ENCODE measurements at places on chromosomes 13 and 19.

GRCh38 chr13:49455007-49455398, 10.9 kb downstream of the SETDB2 start:
- no peak for DNase-seq

DNA sequence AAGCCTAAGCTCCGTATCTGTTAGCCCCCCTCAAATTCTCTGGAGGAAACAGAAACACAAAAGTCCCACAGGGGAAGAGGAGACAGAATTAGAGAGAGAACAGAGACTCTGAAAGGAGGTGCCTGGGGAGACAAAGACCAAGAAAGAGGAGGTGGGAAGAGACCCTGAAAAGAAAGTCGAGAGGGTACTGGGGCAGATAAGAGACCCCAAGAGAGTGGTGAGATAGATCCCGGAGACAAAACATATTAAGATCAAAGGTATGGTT, 915 bp upstream of the GRWD1 start:
- DNase-seq = peak; percentile 19

- DNase-seq = peak; percentile 79
These were observed 223.7 kb downstream of the TBC1D4 start for GRCh38 chr13:75258159-75258782.

GRCh38 chr13:40682449-40683240, 16.2 kb upstream of the FOXO1 start:
- peak; percentile 89 for DNase-seq

GRCh38 chr13:84670245-84670644, 788.0 kb upstream of the SLITRK1 start:
- peak; percentile 10 for DNase-seq

- DNase-seq = peak; percentile 63
These were observed 659 bp downstream of the GNA11 start for GRCh38 chr19:3094601-3095440.

DNA sequence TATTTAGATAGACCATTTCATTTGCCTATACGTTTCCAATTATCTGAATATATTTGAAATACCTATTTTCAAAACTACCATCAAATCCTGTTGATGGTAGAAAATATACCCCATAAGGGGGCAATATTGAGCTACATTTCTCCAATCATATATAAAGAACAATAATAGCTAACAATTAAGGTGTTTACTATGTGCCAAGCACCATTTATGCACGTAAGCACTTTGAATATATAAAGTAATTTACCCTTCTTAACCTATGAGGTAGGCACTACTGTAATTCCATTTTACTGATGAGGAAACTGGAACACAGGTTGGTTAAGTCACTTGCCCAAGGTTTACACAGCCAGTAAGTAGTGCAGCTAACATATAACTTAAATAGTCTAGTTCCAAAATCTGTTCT, 79.2 kb downstream of the UBL3 start:
- peak; percentile 72 for DNase-seq

DNA sequence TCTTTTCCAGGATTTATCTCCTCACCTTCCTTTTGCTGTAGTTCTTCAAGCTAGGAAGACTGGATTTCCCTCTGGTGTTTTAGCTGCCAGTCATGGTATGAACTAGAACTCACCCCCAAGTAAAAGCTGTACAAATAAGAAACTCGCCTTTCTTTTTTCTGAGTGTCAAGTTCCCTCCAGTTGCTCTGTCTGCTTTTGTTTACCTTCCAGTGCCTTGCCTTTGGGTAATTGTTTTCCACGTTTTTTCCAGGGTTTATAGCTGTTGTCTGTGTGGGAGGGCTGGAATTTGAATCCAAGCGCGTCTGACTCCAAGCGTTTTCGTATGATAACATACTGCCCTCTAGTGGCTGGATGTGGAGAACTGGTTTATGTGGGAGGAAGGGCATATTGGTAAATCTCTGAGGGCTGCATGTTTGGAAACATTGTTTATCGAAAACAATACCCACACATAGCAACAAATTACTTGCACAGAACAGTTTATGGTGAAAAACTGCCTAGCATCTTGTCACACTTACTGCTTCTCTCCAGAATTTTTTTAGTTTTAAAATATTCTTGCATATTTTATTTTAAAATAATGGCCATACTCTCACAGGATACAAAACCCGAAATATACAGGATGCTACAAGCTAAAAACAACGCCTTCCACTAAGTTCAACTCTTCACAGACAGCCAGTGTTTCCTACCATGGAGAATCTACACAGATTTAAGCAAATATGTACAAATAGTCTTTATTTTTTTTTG, 19.2 kb downstream of the RCN3 start:
- peak; percentile 99 for DNase-seq

- DNase-seq = no peak
These were observed 977 bp upstream of the IL17D start for GRCh38 chr13:20702530-20702914.

- DNase-seq = no peak
These were observed 36.7 kb downstream of the CARD8 start for GRCh38 chr19:48218997-48219396.

GRCh38 chr19:307793-308420, 16.7 kb upstream of the PLPP2 start:
- DNase-seq = no peak

DNA sequence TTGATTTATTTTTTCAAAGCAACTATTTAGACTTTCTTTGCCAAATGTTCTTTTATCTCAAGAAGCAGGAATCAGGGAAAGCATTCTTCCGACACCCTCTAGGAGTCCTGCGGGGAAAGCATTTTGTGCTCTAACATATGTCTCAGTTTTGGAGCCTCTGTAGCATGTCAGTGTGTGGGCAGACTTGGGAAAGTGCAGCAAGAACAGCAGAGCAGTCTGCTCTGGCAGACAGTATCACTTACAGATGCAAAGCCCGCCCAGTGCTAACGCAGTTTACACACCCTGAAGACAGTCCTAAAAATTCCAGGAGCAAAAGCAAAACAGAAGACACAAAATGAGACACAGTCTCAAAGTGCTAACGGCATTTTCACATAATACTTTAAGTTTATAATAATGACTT, 393.5 kb downstream of the KLF12 start:
- peak; percentile 44 for DNase-seq

- peak; percentile 70 for DNase-seq
These were observed 53.0 kb upstream of the ZNF254 start for GRCh38 chr19:24033963-24034342.

GRCh38 chr13:106587787-106588186, 19.9 kb upstream of the ARGLU1 start:
- DNase-seq = no peak

- no peak for DNase-seq
These were observed 122.6 kb upstream of the FNDC3A start for GRCh38 chr13:48852911-48853727.

GRCh38 chr19:3047496-3048189, 14.7 kb downstream of the TLE5 start:
- peak; percentile 89 for DNase-seq

GRCh38 chr19:30739394-30739793, 367.2 kb downstream of the ZNF536 start:
- no peak for DNase-seq

- DNase-seq = no peak
These were observed 27.7 kb downstream of the PIP5K1C start for GRCh38 chr19:3672575-3672948.

GRCh38 chr19:3808420-3809143, 22.4 kb upstream of the MATK start:
- DNase-seq = no peak

- no peak for DNase-seq
These were observed 6.3 kb downstream of the ARHGAP33 start for GRCh38 chr19:35781650-35782049.

DNA sequence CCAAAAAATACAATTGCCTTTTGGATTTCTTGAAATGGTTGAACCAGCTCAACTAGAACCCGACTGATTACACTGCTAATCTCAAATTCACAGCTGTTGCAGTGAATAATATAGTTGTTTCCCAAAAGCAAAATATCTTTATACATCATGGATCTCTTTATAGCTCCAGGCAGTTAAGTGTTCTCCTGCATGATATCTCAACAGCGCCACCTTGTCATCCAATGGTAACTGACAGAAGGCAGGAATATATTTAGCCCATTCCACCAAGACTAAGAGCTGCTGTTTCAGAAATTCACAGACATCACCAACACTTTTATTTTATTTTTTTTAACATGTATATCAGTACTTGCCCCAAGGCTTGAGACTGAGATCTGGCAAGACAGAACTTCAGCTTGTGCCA, 1141.0 kb upstream of the PRR20A start:
- no peak for DNase-seq

DNA sequence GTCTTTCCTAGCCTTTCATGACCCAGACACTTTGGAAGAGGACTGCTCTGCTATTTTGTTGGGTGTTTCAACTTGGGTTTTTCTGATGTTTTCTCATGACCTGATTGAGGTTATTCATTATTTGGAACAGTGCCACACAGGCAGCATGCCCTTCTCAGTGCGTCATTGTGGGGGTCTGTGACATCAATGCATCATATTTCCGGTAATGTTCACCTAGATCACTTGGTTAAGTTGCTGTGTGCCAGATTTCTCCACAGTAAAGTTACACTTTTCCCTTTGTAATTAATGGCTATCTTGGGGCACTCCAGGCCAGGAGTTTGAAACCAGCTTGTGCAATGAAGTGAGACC, 124.4 kb downstream of the SIPA1L3 start:
- no peak for DNase-seq

- no peak for DNase-seq
These were observed 1640.0 kb upstream of the PRR20A start for GRCh38 chr13:55500694-55501093.

GRCh38 chr13:66492479-66492878, 737.7 kb downstream of the PCDH9 start:
- DNase-seq = no peak

GRCh38 chr13:108609353-108609752, 20.1 kb upstream of the MYO16 start:
- DNase-seq = peak; percentile 69

DNA sequence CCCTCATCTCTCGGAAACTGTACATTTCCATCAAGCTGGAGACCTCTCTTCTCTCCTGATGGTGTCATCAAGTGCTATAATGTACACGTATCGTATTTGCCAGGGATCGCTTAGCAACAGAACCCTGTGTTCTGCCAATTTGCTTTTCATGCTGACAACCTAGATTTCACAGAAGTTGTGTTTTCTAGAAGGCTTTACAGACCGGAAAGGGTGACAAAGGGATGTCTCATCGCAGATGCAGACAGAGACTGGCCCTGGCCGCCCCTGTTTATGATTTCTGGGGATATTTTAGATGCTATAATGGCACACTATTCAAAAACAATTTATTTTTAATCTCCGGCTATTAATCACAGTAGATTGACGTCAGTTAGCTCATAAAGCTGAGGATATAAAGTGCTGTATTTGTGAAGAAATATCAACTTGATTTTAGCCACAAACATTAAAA, 291.4 kb downstream of the IRS2 start:
- DNase-seq = no peak

- peak; percentile 35 for DNase-seq
These were observed 199.1 kb downstream of the DCT start for GRCh38 chr13:94280349-94280748.

GRCh38 chr13:42834946-42835345, 53.6 kb downstream of the FAM216B start:
- DNase-seq = no peak

DNA sequence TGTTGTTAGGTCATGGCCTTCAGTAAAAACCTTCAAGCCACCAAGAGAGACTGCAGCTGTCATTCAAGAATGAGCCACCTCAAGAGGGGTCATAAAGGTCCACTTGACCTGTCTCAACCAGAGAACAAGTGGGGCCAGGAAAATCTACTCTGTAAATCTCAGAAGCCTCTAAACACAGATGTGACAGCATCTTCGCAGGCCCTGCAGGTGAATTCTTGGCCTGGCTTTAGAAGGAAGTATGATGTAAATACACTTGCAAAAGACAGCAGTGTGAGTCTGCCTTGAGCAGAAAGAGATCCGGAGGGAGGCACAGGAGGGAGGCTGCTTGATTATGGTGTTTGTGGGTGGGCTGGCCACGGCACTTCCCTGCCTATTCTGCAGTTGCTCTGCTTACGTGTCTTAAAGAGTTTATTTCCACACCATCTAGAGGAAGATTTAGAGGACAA, 1082.9 kb downstream of the UQCRFS1 start:
- DNase-seq = no peak

GRCh38 chr19:42251572-42252358, 3.2 kb downstream of the ERF start:
- no peak for DNase-seq

DNA sequence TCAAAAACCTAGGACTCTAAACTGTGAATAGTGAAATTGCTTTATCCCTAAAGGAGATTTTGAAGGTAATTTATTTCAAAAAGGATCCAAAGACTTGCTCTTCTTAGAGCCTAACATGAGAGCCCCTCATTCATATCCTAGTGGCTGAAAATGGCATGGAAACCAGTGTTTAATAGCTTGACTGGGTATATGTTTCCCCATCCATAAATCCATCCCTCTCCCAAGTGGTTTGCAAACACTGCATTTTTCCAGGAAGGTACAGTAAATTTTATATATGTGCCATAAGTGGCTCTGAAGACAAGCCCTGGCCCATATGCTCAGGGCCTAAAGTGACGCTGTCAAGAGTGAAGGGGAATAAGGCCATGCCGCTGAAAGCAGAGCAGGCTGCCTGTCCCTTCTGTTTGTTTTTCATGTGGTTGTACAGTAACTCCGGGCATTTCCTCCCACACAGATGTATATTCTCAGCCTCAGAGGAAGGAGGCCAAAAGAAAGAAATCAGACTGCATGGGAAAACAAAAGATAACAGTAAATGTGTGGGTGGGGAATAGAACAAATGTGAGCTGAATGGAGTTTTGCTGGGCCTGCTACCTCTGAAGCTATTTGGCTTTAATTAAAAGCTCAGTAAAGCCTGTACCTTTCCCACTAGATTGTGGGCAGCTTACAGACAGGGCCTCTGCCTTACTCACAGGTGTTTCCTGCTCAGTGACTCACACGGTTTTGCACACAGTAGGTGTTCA, 181.9 kb downstream of the PCDH9 start:
- peak; percentile 74 for DNase-seq

DNA sequence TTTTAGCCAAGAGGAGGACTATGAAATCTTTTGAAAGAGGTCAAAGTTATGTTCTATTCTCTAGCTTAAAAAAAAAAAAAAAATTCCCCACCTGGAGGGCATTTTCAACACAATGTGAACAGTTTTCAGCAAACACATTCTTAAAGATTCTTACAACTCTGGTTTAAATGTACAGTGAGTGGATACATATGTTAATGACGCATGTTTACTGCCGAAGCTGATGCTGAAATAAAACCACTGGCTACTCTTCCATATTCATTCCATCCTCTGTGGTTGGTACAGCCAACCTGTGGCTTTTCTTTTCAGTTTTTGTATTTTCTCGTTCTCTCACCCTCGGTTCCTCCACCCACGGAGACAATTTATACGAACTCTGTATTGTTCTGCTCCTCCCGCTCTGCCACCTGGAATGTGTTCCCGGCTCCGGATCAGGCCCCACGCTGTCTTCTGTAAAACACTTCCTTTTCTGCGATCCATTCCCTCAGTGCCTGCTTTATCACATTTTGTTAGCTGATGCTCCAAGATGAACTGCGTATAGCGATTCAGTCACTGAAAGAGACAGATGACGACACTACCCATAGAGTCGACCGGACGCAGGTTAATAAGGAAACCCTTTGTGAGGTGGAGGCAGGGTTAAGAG, 466.4 kb upstream of the ARGLU1 start:
- DNase-seq = no peak

GRCh38 chr19:12987190-12987589, 8.1 kb upstream of the NFIX start:
- DNase-seq = no peak
